ENCODE measurements at places on chromosomes 7 and 10.

DNA sequence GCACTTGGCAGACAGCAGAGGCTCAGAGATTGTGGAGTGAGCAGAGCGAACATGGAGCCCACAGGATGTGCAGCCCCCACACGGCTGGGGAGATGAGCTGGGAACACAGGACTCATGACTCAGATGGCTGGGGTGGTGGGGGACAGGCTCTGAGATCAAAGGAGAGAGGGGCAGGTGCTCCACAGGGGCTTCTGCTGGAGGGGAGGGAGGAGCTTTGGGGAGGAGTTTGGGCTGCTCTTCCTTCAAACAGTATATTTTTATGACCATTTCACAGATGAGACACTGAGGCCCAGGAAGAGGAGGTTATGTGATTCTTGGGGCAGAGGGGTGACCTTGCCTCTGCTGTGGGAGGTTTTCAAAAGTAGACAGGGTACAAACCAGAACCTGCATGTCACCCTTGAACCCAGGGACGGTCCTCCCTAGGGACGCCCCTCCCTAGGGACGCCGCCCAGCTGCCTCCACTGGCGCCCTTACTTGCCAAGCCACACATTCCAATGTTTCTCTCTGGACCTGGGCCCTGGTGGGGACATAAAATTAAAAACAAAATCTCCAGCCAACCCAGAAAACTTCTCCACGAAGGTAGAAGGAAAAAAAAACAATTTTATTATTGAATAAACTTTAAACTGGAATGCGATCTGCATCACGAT lies 981 bp upstream of the CRYGN start:
- no peak for DNase-seq

- no peak for DNase-seq
Measured at GRCh38 chr7:129655811-129656210, 44.3 kb downstream of the NRF1 start.

- no peak for DNase-seq
Measured at GRCh38 chr7:135275971-135276580, 42.4 kb downstream of the STRA8 start.

- DNase-seq, result no peak
Measured at GRCh38 chr10:70053841-70054288, 1.2 kb downstream of the MACROH2A2 start.

- DNase-seq, result no peak
Measured at GRCh38 chr10:93554316-93554663, 12.2 kb upstream of the FFAR4 start.

DNA sequence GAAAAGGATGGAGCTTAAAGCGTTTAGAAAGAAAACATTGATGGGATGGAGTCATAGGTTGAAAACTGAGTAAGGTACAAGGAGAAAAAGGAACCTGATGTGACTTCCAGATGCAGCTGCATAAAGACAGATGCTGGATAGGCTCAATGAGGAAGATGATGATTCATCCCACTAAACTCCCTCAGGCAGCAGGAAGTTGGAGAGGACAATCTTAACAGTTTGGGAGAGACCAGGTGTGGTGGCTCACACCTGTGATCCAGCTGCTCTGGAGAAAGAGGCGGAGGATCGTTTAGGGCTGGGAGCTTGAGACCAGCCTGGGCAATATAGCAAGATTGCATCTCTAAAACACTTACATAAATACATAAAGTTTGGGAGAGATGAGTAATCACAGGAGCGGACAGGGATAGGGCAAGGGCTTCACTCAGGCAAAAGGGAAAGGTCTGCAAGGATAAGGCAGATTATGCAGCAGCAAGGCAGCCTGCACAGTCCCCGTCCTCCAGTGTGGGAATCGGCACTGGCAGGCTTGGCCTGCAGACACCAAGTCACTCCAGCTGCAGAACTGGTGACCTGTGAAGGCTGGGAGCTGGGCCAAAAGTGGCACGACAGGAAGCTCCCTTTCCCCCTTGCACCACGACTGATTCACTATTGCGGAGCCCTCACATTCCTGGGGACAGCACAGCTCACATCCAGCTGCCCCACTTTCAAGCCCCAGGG lies 438.5 kb downstream of the GRID1 start:
- no peak for DNase-seq

- no peak for DNase-seq
Measured at GRCh38 chr7:91193141-91193540, 71.1 kb upstream of the FZD1 start.

DNA sequence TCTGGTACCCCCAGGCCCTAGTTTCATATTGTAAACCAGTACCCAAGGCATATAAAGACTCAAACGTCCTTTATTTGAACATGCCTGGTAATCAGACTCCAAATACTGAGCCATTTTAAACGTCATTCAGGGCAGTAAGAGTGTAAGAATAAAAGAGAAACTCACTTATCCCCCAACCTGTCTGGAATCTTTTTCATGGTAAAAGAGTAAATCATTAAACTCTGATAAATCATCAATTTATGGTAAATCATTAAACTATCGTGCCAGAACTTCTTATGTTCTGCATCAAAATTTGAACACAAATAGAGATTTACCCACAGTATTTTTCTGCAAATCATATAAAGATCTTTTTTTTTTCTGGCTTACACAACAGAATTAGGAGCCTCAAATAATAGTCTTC lies 734.3 kb upstream of the POT1 start:
- DNase-seq, result no peak

DNA sequence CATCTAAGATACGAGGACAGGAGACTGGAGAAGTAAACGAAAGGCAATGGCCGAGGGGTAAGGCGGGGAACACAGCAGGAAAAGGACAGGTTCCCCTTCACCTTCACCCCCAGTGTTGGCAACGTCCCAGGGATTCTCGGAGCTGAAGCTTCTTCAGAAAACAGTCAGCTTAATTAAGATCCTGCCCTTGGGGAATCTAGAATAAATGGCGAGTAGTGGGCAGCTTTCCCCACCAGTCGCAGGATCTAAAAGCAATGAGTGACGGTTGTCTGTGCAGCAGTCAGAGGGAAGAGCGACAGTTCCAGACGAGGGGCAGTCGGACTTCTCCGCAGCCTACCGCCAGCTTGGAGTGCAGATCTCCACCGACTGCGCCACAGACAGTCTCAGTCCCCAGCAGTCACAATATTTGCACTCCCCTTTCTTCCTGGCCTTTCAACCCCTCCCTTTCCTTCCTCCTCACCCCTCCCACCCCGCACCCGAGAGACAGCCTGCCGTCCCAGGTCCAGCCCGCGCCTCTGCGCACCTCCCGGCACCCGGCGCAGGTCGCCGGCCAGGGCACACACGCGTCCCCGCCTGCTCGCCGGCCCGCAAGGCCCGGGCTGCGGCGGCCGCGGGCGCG lies 10.9 kb upstream of the SP8 start:
- no peak for DNase-seq

DNA sequence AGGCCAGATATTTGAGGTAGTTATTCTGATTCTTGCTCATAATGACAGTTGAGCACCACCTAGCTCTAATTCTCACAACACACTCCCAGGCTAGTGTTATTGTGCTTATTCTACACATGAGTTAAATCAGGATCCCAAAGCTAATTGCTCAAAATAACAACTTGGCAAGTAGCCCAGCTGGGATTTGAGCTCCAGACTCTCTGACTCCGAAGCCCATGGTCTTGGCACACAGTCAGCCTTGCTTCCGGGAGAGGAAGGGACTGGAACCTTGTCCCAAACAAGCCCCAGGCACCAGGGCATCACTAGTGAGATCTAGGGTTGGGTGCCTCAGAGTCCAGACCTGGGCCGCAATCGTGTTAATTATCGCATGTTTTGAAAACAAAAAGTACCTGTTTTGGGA lies 101.4 kb downstream of the GPAM start:
- no peak for DNase-seq

DNA sequence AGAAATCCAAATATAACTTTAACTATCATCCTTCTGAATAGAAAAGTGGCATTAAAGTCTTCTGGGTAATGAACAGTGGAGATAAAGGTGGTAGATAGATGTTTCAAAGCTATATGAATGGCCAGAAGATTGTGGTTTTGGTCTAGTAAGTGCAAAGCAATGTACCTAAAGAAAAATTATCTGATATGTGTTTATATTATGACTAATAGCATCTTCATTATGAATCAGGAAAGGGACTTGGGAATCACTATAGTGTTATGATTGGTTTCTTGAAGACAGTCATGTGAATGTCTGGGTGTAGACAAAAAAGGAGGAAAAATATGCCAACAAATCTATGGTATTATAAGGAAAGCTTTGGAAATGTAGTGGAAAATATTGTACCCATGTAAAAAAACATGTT lies 3.0 kb downstream of the ZNF518A start:
- no peak for DNase-seq

DNA sequence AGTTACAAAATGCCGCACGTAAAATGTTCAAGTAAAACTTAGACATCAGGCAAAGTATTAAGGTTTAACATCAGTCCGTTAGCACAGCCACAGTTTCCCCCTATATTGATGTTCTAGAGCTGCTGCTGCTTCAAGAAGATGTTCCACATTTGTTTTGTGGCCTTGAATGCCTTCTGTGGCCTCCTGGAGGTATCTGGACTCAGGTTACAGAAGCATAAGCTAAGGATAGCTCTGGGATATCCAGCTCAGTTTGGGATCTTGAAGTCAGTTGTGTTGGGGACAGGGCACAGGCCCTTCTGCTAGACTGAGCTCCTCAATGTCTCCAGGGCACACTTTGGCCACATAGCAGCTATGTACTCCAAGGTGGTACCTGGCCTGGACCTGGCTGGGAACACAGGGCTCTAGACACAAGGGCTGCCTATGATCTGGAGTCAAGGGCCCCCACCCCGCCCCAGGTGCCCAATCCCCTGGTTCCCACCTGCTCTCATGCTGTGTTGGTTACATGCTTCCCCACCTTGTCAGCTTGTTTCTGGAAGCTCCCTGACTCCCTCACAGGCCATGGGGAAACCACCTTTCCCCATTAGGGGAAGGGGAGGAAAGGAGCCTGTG lies 4.7 kb downstream of the PYROXD2 start:
- DNase-seq, result no peak

DNA sequence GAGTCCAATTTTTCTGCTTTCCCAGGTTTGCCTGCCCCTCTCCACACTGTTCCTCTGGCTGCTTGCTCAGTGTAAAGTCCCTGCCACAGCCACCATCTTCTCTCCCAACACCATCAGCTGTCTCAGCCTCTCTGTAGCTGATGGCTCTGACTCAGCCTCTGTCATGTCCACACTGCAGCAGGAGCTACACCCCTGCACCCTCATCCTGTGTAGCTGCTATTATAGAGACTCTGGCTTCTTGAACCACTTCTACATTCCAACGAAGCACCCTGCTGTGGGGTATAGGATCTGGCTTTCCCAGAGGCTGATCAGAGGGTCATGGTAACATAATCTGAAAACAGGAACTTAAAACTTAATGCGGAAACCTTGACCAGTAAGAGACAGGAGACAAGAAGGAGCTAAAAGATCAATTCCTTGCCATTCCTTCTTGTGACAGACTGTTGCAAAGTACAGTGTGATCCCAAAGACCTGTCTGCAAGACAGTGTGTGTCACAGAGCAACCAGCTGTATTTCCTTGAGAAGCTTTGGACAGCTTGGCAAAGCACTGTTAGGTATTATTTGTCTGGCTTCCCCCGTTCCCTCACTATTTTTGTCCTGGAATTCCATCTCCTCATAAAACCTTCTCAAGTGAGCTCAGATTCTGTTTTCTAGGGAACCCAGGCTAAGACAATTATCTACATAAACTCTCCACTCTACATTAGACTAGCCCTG lies 42.3 kb downstream of the NRCAM start:
- no peak for DNase-seq

GRCh38 chr10:106183041-106183440 lies 981.5 kb downstream of the SORCS1 start:
- no peak for DNase-seq

GRCh38 chr7:40780460-40780859 lies 645.7 kb downstream of the SUGCT start:
- DNase-seq, result no peak

GRCh38 chr7:128793181-128793547 lies 1.4 kb downstream of the CCDC136 start:
- no peak for DNase-seq

- no peak for DNase-seq
Measured at GRCh38 chr10:50402466-50402865, 151.2 kb upstream of the ASAH2 start.

DNA sequence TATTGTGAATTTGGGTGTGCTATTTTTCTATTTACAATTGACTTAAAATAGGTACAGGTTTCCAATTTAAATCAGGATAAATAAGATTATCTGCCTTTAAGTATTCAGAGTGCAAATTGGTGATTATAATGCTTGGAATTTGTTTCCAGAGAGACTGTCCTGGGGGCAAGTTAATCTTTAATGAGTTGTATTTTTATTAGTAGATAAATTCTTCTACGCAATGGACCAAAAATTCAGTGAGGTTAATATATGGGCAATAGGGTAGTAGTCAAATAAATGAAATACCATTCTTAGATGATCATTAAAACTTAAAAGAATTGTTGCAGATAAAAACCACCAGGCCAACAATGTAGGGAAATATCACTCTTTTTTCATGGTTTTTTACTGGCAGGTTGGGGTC lies 3.4 kb downstream of the BICC1 start:
- no peak for DNase-seq

- no peak for DNase-seq
Measured at GRCh38 chr7:35026150-35026549, 11.1 kb downstream of the DPY19L1 start.

DNA sequence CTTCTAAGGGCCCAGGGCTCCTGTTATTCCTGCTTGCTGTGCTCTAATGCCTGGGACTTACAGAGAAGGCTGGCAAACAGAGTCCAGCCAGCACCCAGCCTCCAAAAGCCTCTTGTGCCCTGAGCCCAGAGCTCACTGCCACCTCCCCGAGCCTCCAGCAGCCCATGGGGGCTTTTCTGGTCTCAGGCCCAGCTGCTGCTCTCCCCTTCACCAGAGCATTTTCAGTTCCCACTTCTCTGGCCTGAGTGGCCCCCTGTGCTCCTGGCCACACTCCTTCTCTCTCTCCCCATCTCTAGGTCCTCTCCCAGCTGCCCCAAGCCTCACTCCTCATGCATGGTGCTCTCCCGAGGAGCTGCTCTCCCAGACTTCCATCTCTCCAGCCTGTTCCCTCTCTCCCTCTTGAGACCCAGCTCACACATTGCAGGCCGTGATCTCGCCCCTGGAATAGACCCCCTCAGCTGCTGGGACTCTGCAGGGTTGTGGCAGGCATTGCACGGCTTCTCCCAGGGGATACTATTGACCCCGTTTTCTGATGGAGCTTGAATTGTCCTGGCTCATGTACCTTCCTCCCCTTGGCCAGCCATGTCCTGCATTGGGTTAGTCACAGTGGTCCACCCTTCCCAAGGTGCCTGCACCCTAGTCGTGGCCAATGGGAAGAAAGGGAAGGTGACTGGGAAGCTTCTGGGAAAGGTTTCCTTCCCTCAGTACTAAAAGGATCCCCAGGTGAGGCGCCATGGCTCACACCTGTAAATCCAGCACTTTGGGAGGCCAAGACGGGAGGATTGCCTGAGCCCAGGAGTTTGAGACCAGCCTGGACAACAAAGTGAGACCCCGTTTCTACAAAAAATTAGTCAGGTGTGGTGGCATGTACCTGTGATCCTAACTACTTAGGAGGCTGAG lies 9.0 kb upstream of the RASSF4 start:
- no peak for DNase-seq

All from SIG-M5 (cell line).